Left cardiac atrium (tissue), 4 donors: ENCODE measurements at places on chromosomes 6 and 20. TPM values are rescaled to one million over a fixed set of nuclear protein-coding genes. Genes with fewer than 3 reads are reported as not detected.

GRCh38 chr6:31572041-31572911 lies at the start of gene LTA:
Gene LTA (plus strand): TSS chr6:31572289. CDS start chr6:31572743, 454 bp downstream.
- DNase-seq = no peak

GRCh38 chr6:143441680-143442545 lies 8.6 kb downstream of the ADAT2 start:
- no peak for DNase-seq

GRCh38 chr6:166351715-166352285 lies 9.5 kb upstream of the SFT2D1 start:
- DNase-seq = no peak

- DNase-seq = no peak
Observed at GRCh38 chr6:45442716-45443115, 65.0 kb upstream of the SUPT3H start.

GRCh38 chr20:32756156-32756555 lies 6.0 kb upstream of the DNMT3B start:
- DNase-seq = no peak

DNA sequence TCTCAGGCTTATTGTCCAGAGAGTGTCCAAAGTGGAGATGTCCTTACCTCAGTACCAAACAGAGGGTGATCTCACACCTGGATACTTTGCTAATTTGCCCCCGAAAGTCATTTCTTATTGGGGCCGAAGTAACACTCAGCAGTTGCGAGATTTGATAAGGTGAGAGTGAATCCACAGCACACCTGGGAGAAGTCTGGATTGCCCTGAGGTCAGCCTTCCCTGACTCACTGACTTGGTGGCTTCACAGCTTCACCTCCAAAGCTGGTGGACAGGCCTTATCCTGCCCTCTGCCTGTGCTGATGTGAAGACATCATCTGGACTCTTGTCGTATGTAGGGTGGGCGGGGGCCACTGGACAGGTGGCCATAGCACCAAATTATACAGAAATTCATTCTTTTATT lies 101.9 kb upstream of the ARMC2 start:
- no peak for DNase-seq

GRCh38 chr20:10510216-10510615 lies 75.1 kb downstream of the SLX4IP start:
- no peak for DNase-seq

- DNase-seq = no peak
Observed at GRCh38 chr6:144090384-144090783, 5.0 kb downstream of the SF3B5 start.

GRCh38 chr6:47967843-47968242 lies 143.2 kb downstream of the PTCHD4 start:
- DNase-seq = no peak

GRCh38 chr6:24274441-24275083 lies 83.3 kb downstream of the DCDC2 start:
- no peak for DNase-seq

GRCh38 chr6:154611241-154611640 lies 100.8 kb upstream of the CNKSR3 start:
- no peak for DNase-seq

DNA sequence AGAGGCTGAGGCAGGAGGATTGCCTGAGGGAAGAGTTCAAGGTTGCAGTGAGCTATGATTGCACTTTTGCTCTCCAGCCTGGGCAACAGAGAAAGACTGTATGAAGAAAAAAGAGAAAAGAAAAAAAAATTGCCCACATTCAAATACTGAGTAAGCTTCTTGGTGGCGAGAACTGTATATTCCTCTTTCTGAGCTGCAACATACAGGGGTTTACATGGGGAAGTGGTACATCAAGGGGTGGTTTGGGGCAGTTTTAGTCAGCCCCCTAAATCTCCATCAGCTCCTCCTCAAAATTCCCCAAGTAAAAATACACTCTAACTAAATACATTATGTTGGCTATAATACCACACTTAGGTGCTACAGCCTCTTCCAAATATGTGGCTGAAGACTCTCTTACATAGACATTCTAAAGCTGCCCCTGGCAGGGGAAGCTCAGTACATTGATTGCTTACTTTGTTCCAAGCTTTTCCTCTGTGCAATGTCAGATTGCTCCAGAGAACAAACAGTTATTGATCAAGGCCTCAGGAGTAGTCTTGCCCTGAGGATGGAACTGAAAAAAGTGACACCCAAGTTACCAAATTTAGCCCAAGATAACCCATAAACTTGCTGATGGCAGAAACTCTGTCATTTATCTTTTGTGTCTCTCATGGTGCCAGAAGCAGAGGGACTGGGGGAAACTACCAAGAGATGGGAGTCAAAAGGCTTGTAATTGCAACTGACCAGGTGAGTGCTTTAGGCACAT lies 107.4 kb upstream of the RIPOR2 start:
- DNase-seq = no peak

GRCh38 chr20:61763740-61764400 lies 301.8 kb downstream of the TAF4 start:
- no peak for DNase-seq

GRCh38 chr6:56729719-56730118 lies 87.0 kb upstream of the DST start:
- no peak for DNase-seq

DNA sequence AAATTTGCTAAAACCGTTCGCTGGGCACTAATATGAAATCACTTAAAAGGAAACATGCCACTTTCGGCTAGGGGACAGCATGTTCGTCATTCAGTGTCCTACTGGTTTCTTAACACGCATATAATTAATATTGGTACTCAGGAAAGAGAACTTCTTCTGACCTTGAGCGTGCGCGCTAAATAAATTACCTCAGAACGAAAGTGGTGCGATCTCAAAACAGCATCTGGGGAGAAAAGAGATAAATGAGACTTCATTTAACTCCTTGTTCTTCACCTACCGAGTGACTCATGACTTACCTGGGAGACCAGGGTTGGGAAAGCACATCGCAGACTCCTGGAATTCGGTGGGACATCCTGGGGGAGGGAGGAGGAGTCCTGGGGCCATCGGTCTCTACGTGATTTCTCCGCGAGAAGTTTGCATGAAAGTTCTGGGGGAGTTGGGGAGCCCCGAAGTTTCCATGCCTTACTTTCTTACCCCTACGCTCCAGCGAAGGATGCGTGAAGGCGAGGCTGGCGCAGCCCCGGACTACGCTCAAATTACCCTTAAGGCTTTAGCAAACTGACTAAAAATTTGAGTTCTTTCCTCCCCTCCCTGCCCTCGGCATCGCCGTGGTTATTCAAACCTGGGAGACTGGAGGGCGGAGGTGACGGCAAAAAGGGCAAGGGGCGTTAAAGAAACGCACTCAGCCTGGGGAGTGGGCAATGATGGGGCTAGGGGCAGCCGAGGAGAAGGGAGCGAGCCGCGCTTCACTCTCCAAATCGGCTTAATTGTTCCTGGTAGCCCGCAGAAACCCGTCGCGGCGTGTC lies 1.1 kb upstream of the BEND6 start:
- DNase-seq = no peak

GRCh38 chr6:108353853-108354252 lies 59.0 kb downstream of the AFG1L start:
- no peak for DNase-seq

GRCh38 chr20:49385465-49385864 lies 97.0 kb downstream of the KCNB1 start:
- DNase-seq = no peak

GRCh38 chr6:47512872-47513271 lies 35.3 kb downstream of the CD2AP start:
- DNase-seq = no peak

DNA sequence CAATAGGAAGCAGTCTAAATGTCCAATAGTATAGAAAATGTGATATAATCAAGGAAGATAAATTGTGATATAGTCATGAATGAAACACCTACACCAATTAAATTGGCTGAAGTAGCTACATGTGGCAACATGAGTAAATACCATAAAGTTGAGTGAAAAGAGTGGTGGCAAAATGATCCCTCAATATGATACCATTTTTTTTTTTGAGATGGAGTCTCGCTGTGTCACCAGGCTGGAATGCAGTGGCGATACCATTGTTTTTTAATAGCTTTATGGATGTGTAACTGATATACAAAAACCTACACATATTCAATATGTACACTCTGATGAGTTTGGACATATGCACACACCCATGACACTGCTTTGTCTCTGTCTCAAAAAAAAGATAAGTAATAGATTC lies 20.9 kb upstream of the ILRUN start:
- no peak for DNase-seq

Gene STMND1
- not detected for total RNA-seq

Gene DSN1
- total RNA-seq = 6.7 TPM

Gene TRIM31
- not detected for total RNA-seq

Gene POU5F1
- total RNA-seq = 0.71 TPM

Gene CRISP3
- not detected for total RNA-seq

Gene GLP1R
- total RNA-seq = 10.3 TPM

Gene CCM2L
- 7.2 TPM for total RNA-seq

Gene MRAP2
- total RNA-seq = 1.2 TPM

Gene SEMG1
- not detected for total RNA-seq
